ENCODE measurements at places on chromosomes 2 and 18.

- DNase-seq = no peak
Measured at GRCh38 chr18:56739731-56740130, 88.6 kb downstream of the WDR7 start.

GRCh38 chr2:97816411-97816810 is 103.0 kb downstream of the ZAP70 start:
- DNase-seq = no peak

- DNase-seq = no peak
Measured at GRCh38 chr2:28949617-28950305, 31.3 kb upstream of the TOGARAM2 start.

- DNase-seq = no peak
Measured at GRCh38 chr2:188969236-188969635, 4.9 kb upstream of the COL3A1 start.

DNA sequence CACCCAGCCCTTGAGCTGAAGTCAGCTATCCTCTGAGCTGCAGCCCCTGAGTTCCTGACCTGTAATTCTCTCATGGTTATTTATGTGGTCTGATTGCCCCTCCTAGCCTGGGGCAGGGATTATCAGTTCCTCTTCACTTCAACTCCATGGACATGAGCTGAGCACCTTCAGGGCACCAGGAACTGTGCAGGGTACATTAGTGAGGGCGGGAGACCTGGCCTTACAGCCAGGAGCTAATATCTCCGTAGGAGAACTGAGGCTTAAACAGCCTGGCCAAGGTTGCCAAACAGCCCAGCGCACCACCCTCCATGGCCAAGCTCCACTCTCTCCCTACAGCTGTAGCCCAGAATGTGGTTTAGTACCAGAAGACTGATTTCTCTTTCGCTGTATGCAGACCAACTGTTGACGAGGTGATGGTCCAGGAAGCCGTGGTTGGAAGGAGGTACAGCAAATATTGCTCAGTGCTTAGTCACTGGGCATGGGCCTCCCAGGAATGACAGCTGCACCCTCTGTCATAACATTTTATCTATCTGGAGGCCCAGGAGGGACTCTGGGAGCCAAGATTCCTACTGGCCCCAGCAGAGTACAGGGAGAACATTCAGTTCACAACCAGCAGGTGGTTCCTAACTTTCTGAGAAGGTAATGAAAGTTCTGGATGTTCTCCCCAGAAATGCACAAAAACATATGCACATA is 228.7 kb upstream of the SIX2 start:
- DNase-seq = no peak

DNA sequence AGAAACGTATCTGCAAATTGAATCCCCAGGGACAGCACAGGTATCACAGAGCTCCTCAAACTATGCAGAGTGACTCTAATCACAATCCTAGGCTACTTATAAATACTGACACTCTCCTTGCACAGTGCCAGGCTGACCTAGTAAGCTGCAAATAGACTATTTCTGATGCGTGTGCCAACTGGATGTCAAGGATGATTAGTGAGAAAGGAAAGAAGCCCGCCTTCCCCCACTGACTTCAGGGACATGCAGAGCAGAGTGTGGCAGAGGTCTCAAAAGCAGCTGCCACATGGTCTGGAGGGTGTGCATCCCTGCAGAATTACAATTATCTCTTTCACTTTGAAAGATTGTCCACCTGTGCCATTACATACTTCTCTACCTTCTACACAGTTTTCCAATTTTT is 235.6 kb downstream of the CPS1 start:
- DNase-seq = no peak

DNA sequence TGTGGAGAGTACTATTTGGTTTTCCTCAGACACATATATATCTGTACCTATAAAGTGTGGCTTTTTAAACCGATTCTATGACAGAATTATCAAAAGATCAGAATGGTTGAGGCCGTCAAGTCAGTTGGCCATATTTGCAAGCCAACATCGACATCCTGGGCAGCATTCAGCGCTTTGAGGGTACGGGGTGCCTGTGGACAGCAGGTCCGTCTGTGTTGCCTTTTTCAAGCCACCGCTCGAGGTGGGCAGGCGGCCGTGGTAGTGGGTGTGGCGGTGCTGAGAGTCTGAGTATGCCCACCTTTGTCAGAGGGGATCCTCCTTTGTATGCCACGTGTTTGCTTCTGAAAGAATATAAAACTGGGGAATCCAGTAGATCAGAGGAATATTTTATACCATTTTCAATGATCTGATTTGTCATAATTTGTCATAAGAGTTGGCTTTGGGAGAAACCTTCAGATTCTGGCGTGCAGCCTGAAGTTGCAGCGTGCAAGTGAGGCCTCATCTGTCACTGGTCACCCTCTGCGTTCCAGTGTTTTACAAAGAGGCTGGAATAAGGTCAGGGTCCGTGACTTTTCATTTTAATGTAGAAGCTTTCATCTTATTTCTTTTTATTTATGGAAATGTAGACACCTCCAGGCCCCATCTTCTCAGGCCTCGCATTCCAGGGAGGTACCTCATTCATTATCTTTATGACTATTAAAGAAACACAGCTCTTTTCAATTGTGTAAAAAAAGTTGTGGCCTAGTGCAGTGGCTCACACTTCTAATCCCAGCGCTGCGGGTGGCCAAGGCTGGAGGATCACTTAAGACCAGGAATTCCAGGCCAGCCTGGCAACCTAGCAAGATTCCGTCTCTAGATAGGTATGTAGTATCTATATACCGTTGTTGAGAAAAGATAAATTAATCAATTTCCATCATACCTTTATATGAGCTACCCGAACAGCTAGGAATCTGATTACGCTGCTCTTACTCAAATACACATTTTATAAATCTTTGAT is 37.8 kb upstream of the RBM44 start:
- no peak for DNase-seq

DNA sequence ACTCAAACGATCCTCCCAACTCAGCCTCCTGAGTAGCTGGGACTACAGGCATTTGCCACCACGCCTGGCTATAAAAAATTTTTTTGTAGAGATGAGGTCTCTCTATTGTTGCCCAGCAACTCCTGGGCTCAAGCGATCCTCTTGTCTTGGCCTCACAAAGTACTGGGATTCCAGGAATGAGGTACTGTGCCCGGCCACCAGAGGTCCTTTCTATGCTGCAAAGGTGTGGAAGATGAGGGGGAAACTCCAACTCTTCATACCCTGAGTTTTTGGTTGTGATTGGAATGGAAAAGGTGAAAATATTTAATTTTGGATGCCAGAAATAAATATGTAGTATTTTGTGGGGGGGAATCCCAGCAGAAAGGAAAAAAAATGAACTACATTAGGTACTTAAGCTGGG is 36.0 kb downstream of the MRPL33 start:
- DNase-seq = no peak

- no peak for DNase-seq
Measured at GRCh38 chr2:222900354-222900753, 39.5 kb downstream of the ACSL3 start.

- no peak for DNase-seq
Measured at GRCh38 chr18:75114231-75114764, 94.6 kb downstream of the PTGR3 start.

- DNase-seq = no peak
Measured at GRCh38 chr2:17578466-17578928, 38.0 kb downstream of the VSNL1 start.

DNA sequence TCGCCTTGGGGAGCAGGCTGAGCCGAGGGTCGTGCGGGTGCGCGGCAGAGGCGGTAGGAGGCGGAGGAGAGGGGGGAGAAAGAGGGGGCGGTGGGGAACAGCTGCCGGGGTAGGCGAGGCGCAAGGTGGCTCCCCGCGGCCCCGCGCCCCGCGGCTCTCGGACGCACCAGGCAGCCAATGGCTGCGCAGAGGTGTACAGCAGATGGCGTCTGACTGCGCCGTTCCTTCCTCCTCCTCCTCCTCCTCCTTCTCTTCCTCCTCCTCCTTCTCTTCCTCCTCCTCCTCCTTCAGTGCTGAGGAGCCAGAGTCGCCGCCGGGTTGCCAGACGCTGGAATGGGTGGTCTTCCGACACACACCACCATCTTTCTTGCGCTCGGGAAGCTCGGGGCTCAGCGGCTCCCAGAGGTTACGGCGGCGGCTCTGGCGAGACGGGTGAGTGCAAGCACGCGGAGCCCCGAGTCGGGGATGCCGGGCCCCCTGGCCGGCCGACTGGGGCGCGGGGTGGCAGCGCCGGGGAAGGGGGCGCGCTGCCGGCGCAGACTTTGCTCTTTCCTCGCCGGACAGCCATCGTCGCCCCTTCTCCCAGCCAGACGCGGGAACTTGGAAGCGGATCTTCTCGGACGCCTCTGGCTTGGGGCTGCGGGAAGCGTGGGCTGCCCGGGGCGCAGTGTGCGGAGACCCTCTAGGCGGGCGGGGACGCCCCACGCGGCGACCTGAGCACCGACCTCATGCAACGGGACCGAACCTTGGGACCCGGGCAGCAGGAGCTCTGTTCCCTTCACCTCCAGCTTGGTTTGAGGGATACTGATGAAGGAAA is at the start of gene THSD7B:
Gene THSD7B (plus strand): TSS at position 290 of the 817 bp plus-strand sequence. CDS start 116,634 bp downstream, outside the sequence.
- no peak for DNase-seq
